Glutamatergic neuron (in vitro differentiated cells): ENCODE measurements at places on chromosomes 2 and 18. TPM values are rescaled to one million over a fixed set of nuclear protein-coding genes. Genes with fewer than 3 reads are reported as not detected.
A peak's percentile ranks its signal among the peaks of the same experiment; 100 is the strongest.

GRCh38 chr2:240840435-240841060, 20.5 kb upstream of the KIF1A start:
- H3K4me1 ChIP-seq, result peaks cover 4% of the 10 kb centered on the region
- peaks cover 7% of the 10 kb centered on the region for H3K36me3 ChIP-seq
- H3K27me3 ChIP-seq, result no peaks in the 10 kb centered on the region
- no peak overlapping the region for H3K27ac ChIP-seq

LYG2 gene
- total RNA-seq, result not detected

DNA sequence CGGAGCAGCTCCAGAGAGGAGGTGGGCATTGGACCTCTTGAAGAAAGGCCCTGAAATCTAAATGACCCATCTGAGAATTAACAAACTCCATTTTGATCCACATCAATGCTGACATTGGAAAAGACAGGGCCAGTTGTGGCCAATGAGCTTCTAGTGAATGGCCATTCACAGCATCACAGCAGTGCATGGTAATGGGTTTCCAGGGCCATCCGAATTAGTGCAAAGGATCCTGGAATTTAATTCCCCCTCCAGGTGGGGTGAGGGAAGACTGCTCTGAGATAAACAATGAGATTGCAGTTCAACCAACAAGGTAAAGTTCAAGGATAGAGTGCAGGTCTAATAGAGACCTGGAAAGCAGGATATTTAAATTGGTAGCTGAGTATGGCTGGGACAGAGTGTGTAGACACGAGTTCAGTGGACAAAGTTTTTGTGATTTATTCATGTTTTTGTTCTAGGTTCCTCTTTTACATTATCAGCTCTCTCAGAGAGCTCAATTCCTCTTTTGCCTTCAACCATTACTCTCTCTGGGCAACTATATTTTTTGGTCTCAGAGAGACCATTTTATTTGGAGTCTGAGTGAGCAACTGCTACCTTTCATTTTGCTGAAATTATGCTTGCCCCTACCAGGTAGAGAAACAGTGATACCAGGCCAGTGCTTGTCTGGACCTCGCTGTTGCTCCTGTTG, 5.0 kb downstream of the TACR1 start:
- H3K4me3 ChIP-seq, result no peak overlapping the region
- H3K4me1 ChIP-seq, result no peaks in the 10 kb centered on the region
- H3K27ac ChIP-seq, result no peak overlapping the region
- no peaks in the 10 kb centered on the region for H3K36me3 ChIP-seq

- no peaks in the 10 kb centered on the region for H3K36me3 ChIP-seq
- peaks cover 5% of the 10 kb centered on the region for H3K4me1 ChIP-seq
- DNase-seq, result no peak
- H3K4me3 ChIP-seq, result no peak overlapping the region
Observed at GRCh38 chr2:141384676-141385075, 746.1 kb downstream of the LRP1B start.

GRCh38 chr2:120586507-120587278, 149.0 kb upstream of the GLI2 start:
- peak overlapping the region; percentile 70 for H3K4me3 ChIP-seq
- peaks cover 4% of the 10 kb centered on the region for H3K4me1 ChIP-seq
- DNase-seq, result no peak
- H3K27ac ChIP-seq, result peak overlapping the region; percentile 39
- peaks cover 16% of the 10 kb centered on the region for H3K36me3 ChIP-seq
